ENCODE measurements at places on chromosomes 5 and 9.

- no peak for DNase-seq
These were observed 41.0 kb upstream of the ANGPTL2 start for GRCh38 chr9:127163409-127163808.

DNA sequence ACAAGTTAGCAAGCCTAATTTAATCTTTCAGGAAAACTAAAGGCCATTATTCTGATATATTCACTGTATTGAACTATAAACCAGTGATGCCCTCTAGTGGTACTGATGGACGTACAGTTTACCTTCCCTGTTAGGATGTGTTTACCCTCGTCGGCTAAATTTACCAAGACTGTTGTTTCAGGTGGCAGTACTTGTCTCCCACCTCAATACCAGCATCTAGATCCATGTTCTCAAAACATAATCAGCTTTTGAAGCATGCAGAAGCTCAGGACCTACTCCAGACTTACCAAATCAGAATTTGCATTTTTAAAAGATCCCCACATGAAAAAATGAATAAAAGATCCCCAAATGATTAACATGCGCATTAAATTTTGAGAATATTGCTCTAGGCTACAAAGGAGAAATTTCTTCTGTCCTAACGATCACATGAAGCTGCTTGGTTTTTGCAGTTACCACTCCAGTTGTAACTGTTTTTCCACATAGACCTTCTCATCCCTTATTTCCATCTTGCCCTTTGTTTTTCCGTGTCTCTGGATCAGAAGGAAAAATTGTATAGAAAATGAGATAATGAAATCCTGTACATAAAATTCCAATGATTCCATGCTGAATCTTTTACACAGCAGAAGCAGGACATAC is 3.2 kb upstream of the BAAT start:
- DNase-seq, result peak; percentile 61

- DNase-seq, result no peak
These were observed 322.5 kb downstream of the SPOCK1 start for GRCh38 chr5:137176609-137177008.

- DNase-seq, result no peak
These were observed 191.4 kb downstream of the MAN2A1 start for GRCh38 chr5:109880907-109881685.

- no peak for DNase-seq
These were observed 71.0 kb downstream of the IPO11 start for GRCh38 chr5:62483556-62483955.

- DNase-seq, result no peak
These were observed 272.8 kb downstream of the CWC27 start for GRCh38 chr5:65041296-65042158.

GRCh38 chr5:169804861-169805260 is 167.8 kb downstream of the DOCK2 start:
- DNase-seq, result no peak

DNA sequence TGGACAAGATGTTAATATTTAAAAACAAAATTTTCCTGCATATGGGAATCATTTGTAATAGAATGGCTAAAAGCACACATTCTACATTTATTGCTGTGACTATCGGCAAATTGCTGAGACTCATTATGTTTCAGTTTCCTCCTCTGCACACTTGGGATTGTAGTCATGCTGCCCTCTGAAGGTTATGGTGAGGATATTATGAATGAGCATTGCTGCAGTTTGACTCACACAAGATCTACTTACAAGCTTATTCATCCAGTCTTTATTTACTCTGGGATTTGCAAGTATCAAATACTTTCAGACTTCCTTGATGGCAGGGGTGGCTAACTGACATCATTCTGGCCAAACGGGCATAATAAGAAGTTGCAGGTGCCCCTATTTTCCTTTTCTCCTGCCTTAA is 9.5 kb upstream of the NFIL3 start:
- peak; percentile 82 for DNase-seq

- DNase-seq, result peak; percentile 50
These were observed 51.1 kb upstream of the COL5A1 start for GRCh38 chr9:134590240-134591081.

DNA sequence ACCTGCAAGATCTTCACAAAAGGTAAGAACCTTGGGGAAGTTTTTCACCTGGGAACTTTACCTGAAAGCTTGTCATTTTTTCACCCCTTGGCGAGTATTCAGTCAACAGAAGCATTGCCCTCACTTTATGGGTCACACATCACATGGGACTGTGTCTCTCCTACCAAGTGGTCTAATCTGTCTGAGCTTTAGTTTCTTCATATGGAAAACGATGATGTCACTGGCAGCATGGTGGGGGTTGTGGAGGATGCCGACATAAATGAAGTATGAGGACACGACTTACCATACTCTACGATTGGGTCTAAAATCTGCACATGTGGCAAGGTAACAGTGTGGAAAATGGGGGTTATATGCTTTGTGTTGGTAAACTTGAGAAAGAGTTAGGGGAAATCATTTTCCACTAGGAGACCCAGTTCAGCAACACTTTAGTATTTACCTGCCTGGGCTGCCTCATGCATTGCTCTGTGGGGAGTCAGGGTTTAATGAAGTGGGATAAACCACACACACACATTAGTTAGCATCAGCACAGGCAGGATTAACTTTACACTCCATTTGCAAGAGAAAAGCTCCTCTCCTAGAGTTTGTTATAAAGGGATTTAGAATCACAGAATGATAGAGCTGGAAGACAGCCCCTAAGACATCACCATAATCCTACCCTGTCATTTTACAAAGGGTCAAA is 19.8 kb upstream of the PAX5 start:
- DNase-seq, result no peak

DNA sequence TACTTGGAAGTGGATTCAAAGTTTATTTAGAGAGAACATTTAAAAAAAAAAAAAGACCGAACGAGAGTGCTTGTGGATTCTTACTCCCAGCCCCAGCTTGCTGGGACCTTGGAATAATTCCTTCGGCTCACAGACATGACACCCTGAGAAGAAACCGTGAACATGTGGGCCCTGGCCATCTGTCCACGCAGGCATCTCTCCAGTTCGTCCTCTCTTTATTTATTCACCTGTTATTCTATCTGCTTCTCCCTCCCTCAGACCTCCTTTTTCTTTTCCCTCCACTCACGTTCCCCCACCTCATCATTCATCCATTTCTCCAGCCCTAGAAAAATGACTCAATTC is 93.7 kb upstream of the PHYKPL start:
- DNase-seq, result no peak

DNA sequence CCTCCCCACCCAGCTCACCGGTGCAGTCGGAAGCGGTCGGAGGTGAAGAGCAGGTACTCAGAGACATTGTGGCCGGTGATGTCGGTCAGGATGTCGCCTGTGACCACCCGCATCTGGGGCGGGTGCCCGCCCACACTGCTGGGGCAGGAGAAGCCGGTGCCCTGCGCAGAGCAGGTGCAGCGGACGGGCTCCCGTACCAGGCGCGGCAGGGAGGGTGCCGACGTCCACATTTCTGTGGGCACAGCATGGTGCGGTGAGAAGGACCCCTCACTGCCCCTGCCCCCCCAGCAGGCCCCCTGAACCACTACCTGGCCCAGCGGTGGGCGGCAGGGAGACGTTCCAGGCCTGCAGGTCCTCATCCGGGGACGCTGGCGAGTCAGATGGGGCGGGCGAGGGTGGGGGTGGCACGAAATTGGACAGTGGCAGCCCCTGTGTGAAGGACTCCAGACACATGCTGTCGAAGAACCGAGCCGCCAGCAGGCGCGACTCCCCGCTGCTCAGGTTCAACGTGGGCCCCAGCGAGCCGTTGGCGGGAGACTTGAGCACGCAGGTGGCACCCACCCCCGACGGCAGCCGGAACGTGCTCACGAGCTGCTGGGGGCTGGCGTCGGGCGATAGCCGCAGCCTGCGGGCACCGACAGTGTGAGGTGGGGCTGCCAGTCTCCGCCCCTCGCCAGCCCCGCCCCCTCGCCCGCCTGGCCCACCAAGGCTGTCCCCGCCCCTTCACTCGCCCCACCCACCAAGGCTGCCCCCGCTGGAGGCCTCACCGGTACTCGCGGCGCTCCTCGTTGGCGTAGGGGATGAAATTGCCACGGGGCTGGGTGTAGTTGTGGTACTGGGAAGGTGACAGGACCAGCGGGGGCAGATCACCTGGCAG is 15.1 kb downstream of the ABCA2 start:
- DNase-seq, result no peak

DNA sequence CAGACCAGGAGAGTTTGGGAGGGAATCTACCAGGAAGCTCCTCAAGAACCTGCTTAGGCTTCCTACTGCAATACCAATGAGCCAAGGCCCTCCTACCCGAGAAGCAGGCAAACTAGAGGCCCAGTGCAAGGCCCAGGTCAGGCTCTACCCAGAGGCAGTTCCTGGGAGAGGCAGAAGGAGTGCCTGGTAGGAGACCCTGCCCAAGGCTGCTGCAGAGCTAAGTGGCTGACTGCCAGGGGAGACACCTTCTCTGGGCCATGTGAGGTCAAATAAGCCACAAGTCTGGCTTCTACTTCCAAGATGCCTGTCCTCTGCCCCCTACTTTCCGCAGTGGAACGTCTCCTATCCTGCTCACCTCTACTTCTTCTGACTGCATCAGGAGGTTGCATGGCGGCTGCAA is 17.8 kb downstream of the ACSL6 start:
- DNase-seq, result no peak

GRCh38 chr5:113806904-113807303 is 293.4 kb downstream of the YTHDC2 start:
- no peak for DNase-seq

GRCh38 chr9:125831054-125831453 is 83.9 kb downstream of the PBX3 start:
- no peak for DNase-seq

- DNase-seq, result no peak
These were observed 65.8 kb downstream of the ISL1 start for GRCh38 chr5:51449026-51449425.

DNA sequence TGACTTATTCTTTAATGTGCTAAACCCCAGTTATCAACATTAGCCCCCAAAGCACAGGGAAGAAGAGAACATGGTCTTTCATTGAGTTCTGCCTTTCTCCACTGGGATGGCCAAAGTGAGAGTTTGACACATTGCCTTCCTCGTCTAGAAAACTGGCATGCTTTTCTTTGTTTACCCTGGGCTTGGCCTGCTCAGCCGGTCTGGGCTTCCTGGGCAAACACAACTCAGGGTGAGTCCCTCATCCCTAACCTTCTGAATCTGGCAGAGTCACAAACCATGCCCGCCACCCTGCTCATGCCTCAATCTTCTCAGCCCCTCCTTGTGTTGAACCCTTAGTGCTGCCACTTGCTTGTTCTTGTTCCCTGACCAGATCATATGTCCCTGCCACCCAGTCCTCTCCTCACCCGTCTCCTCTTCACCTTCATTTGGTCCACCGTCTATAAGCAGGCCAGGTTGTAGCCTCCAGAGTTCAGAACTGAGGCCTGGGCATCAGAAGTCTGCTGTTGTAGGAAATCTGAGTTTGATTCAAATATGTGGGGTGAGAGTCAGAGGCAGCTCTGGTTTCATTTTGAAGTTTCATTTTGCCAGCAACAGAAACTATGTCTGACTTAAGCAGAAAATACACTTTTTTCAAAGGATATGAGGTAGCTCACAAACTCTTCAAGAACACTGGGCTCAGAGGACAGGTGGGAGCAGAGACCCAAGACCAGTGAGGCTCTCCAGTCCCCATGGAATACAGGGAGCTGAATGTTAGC is 217.6 kb downstream of the NDUFS4 start:
- peak; percentile 77 for DNase-seq

DNA sequence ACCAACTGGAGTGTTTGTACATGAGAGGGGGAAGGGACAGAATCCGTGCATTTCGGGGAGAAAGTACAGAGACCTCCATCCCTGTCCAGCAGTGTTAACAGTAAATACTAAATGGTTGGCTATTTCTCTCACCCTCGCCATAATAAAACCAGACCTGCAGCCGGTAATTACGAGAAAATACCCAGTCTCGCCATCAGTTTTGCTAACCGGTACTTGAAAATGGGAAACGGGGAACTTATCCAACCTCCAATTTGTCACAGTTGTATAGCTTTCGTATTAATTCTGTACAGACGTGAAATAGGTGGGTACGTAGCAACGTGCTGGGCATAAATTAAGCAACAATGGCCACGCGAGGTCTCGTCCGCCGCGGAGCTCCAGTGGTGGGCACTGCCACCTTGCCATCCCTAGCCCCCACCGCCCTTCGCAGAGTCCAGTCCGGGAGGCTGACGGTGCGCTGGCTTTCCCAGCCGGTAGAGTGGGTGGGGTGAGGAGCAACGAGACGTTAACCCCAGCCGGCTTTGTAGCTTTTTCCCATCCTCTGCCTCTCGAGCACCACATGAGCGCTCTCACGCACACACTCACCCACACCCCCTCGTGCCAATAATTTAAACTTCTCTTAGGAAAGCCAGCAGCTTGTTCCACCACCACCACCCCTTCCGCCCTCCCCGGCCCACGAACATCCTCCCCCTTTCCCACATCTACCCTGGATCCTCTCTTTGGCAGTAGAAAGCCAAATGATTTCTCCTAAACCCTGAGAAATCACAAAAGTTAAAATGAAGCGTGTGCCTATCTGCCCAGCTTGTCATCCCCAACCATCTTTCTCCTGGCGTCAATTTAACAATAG is 1.8 kb downstream of the ELAVL2 start:
- DNase-seq, result no peak

DNA sequence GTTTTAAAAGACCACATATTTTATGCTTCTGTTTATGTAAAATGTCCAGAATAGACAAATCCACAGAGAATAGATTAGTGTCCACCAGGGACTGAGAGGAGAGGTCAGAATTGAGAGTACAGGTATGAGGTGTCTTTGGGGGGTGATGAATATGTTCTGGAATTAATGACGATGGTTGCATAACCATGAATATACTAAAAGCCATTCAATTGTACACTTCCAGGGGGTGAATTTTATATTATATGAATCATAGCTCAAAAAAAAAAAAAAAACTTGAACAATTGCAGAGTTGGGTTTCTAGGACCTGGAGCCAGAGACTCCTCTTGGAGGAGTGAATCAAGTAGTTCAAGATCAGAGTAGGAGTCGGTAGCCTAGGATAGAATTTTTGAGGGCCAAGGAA is 57.8 kb upstream of the RUSC2 start:
- no peak for DNase-seq

GRCh38 chr5:157312492-157312891 is 46.6 kb downstream of the CYFIP2 start:
- peak; percentile 71 for DNase-seq
